ENCODE measurements at places on chromosomes 1 and 21.

GRCh38 chr1:234272656-234273312 lies 100.5 kb upstream of the COA6 start:
- no peak for DNase-seq

- no peak for DNase-seq
Measured at GRCh38 chr1:152169366-152170025, 10.5 kb upstream of the RPTN start.

GRCh38 chr21:22250355-22250754 lies 1252.1 kb downstream of the NCAM2 start:
- DNase-seq, result peak; percentile 8

DNA sequence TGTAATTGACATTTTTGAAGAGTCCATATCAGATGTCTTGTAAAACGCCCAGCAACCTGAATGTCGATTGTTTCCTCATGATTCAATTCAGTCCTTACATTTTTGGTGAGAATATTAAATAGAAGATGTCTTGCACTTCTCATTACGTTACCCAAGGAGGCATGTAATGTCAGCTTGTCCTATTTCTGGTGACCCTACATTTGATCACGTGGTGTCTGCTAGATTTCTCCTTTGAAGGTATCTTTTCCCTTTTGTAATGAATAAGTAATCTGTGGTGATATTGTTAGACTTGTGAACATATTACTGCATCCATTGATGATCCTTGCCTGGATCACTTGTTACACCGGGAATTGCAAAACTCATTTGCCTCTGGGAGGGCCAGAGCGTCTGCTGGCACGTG lies 87.6 kb upstream of the DISP3 start:
- DNase-seq, result no peak

DNA sequence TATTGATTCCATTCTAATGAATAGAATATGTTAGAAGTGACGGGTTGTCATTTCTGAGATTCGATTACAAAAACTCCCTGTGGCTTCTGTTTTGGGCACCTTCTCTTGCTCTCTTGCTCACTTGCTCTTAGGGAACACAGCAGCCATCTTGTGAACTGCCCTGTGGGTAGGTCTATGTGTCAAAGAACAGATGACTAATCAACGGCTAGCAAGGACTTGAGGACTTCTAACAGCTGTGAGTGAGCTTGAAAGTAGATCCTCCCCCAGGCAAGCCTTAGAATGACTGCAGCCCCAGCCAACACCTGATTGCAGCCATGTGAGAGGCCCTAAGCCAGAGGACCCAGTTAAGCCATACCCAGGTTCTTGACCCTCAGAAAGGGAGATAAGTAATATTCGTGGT lies 49.3 kb downstream of the AZIN2 start:
- DNase-seq, result peak; percentile 77

DNA sequence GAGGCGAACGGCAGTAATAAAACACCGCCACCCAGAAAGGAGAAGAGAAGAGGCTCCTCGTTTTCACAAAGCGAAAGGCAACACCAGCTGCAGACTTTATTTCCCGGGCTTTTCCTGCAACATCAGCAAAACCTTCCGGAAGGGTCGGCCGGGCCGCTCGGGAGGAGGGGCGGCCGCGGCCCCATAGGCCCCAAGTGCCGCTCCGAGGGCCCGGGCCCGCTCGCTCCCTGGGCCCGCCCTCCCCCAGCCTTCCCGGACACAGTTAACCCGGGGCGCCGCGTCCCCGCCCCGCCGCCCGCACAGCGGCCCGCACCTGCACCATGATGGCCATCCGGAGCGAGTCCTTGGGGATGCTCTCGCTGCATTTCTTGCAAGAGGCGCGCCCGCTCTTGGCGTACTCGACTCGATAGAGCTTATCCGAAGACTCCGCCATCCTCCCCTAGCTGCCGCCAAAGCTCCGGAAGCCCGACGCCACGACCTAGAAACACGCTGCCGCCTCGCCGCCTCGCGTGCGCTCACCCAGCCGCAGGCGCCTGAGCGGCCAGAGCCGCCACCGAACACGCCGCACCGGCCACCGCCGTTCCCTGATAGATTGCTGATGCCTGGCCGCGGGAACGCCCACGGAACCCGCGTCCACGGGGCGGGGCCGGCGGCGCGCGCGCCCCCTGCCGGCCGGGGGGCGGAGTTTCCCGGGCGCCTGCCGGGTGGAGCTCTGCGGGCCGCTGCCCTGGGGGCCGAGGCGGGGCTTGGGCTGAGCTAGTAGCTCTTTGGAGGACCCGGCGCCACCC lies at the start of gene PARP1:
PARP1 (minus strand) TSS at position 597 of the 788 bp plus-strand sequence; CDS start at position 433, 164 bp downstream.
- DNase-seq, result peak; percentile 92

GRCh38 chr1:43331688-43332087 lies 5.9 kb upstream of the MPL start:
- no peak for DNase-seq

DNA sequence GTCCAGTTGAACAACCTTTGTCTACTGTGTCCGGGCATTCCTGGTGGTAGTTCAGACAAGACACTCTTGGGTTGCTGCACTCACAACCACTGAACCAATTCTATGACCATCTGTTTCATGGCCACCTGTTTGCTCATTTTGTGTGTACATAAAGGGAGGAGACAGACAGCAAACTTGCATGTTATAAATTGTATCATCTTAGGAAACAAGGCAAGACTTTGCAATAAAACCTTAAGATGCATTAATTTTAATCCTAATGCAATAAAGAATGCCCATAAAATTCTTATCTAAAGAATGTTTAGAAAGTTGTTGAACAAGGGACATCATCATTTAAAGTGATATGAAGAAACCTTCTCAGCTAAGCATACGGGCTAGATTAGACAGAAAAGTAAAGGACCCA lies 34.8 kb downstream of the ADAM30 start:
- DNase-seq, result no peak

DNA sequence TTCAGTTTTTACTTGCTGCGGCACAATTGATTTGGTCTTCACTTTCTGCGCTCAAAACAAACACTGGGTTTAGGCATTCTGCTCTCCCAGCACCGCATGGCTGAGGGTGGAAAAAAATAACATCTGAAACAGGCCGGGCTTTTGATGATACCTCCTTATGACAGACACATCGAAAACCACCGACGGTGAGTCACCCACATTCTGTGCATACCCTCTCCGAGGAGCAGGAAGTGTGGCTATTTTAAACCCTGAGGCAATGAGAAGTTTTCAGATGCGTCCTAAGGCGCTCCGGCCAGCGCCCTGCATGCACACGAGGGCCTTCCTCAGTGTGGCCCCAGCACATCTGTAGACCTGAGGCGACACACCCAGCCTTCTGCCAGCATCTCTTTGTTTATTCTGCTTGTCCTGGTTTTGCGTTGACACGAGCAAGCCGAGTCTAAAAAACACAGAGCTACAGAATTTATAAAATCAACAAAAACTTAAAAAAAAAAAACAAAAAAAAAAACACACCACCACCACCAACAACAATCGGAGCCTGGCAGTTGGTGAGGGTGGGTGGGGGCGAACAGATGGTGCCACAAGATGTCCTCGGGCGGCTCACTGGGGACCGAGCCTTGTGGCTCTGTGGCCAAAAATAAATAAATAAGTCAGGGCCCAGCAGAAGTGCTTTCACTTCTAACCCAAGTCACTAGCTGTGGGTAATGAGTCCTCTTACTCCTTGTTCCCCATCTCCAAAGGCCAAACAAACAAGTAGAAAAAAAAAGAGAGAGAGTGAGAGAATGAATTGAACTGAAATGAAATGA lies 162.6 kb upstream of the IRF2BP2 start:
- peak; percentile 96 for DNase-seq

- no peak for DNase-seq
Measured at GRCh38 chr1:236638945-236639344, 34.6 kb upstream of the HEATR1 start.

DNA sequence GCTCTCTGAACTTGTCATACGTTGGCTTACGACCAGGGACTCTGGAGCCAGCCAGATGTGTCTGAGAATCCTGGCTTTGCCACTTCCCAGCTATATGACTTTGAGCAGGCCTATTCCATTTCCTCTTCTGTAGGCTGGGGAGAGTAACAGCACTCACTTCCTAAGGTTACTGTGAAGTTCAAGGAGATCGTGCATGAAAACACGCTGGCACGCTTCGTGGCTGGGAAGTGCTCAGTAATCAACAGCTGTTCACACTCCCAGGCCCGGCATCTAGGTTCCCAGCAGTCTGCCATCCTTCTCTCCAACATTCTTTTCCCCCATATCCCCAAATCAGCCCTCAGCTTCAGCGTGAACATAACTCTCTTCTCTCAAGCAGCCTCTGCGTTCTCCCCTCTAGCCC lies 2.0 kb downstream of the ASCL5 start:
- DNase-seq, result no peak

GRCh38 chr1:85936470-85936869 lies 220.1 kb downstream of the COL24A1 start:
- DNase-seq, result no peak

- peak; percentile 52 for DNase-seq
Measured at GRCh38 chr1:28512058-28512611, 6.3 kb downstream of the RCC1 start.

DNA sequence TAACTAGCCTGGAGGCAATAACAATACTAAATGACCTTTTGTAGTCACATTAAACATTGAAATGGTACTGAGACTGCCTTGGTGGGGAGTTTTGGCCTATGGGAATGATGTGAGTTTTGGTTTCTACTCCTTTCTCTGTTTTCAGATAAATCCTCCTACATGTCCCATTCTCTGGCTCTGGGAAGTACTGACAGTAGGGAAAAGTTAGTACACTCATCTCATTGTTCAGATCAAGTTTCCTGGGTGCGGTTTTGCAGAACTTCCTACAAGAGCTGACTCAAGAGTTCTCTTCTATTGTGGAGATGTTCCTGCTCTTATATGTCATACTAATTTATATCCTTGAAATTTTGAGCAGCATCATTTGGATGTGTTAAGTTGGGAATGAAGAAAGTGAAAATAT lies 74.2 kb upstream of the MACF1 start:
- no peak for DNase-seq

- peak; percentile 6 for DNase-seq
Measured at GRCh38 chr1:115430441-115431158, 92.6 kb upstream of the NGF start.

GRCh38 chr1:30885570-30886522 lies 22.7 kb downstream of the SDC3 start:
- no peak for DNase-seq

DNA sequence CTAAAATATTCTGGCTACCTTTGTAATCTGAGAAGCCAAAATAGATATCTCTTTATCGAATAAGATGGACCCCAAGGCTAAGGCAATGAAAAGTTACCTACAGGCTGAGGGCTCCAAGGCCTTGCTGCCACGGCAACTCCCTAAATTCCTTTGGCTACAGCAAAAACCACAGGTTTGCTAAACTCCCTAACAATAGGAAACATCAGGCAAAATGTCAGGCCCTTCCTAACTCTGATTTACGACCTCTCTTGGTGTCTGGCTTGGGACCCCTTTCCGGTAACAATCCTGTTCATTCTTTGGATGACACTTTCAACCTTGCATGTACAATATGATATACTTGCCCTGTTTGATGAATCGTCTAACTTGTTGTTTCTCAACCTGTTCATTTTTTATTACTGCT lies 11.3 kb upstream of the OR2T8 start:
- DNase-seq, result no peak

DNA sequence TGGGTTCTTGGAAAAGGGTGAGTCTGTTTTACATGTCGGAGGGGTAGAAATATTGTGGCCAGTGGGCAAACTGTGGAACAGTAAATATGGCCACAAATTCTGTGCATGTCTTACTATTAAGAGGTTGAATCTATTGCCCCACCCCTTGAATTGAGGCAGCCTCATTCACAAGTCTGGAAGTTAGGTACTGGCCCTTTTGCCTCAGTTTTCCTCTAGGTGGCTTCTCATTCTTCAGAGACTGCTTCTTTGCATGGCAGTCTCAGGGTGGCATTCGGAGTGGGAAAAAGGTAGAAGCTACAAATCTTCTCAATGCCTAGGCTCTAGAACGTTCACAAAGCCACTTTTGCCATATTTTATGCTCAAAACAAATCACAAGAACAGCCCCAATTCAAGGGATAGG lies 57.2 kb downstream of the SLC9C2 start:
- DNase-seq, result no peak

GRCh38 chr1:25192154-25192553 lies 40.1 kb downstream of the SYF2 start:
- no peak for DNase-seq

- DNase-seq, result no peak
Measured at GRCh38 chr1:19160831-19161230, 49.2 kb downstream of the UBR4 start.

DNA sequence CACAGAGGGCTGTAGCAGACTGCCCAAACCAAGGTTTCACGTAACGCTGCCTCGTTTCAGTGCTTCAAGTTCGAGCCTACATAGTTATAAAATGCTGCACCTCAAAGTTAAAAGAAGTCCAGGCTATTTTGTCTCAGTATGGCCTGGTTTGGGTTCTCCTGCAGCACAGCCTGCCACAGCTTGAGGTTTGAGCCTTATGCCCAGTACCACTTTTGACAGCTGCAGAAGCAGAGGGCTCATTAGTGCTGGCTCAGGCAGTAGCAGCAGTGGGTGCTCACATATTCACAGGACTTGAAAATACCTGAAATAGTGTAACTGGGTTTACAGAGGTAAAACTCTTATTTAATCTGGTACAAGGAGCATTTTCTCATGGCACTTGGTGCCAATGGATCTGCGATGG lies 15.3 kb downstream of the SPATA46 start:
- no peak for DNase-seq

DNA sequence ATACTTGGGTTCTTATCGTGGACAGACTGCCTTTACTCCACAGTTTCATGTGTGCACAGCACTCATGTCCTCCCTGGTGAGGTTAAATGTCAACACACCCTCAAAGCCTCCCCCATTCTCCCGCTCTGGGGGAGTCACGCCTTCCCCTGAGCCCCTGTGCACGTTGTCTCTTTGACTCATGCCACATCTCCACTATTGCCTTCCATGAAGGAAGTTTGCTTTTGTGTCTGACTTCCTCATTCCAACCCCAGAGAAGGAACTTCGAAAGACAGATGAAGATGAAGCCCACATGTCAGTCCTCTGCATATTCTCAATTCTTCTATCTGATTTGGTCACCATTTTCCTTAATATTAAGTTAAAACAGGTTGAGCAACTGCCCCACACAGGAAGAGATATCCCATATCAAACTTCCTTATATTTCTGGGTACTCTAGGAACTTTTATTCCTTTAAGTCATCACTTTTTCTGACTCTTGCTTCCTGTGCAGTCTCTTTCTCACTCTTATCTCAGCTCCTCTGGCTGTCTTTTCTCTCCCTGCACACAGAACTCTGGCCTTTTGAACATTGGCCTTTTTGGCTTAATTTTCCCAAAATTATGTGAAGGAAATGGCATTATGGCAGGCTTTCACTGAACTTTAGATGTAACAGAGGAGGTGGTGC lies 41.5 kb downstream of the C4BPA start:
- DNase-seq, result no peak

- DNase-seq, result peak; percentile 15
Measured at GRCh38 chr1:204377800-204378668, 18.3 kb upstream of the PLEKHA6 start.

GRCh38 chr1:28278763-28279162 lies 19.4 kb downstream of the SESN2 start:
- no peak for DNase-seq

- DNase-seq, result no peak
Measured at GRCh38 chr1:223116950-223117349, 26.1 kb downstream of the TLR5 start.

DNA sequence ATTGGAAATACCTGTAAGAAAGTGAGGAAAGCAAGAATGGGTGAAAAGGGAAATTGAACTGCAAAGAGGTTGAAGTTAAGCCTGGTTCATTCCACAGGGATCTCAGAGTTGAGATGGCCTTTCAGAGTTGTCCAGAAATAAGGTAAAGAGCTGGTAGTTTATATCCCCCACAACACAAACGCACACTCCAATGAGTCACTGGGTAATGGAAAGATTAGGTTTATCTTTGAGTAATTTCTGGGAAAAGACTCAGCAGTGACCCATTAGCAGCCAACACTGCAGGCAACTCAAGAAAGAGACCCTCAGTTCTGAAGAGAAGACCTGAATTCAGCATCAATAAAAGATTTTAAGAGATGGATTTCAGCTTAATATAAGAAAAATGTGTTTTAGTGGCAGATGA lies 485.5 kb downstream of the PTPRC start:
- DNase-seq, result no peak

Data from activated CD4-positive, alpha-beta T cell treated with anti-CD3 and anti-CD28 coated beads, Interleukin-2, amount 50 U/mL, for 16 hours (primary cell).